ENCODE measurements at places on chromosomes 12 and 14.
A peak's percentile ranks its signal among the peaks of the same experiment; 100 is the strongest.

DNA sequence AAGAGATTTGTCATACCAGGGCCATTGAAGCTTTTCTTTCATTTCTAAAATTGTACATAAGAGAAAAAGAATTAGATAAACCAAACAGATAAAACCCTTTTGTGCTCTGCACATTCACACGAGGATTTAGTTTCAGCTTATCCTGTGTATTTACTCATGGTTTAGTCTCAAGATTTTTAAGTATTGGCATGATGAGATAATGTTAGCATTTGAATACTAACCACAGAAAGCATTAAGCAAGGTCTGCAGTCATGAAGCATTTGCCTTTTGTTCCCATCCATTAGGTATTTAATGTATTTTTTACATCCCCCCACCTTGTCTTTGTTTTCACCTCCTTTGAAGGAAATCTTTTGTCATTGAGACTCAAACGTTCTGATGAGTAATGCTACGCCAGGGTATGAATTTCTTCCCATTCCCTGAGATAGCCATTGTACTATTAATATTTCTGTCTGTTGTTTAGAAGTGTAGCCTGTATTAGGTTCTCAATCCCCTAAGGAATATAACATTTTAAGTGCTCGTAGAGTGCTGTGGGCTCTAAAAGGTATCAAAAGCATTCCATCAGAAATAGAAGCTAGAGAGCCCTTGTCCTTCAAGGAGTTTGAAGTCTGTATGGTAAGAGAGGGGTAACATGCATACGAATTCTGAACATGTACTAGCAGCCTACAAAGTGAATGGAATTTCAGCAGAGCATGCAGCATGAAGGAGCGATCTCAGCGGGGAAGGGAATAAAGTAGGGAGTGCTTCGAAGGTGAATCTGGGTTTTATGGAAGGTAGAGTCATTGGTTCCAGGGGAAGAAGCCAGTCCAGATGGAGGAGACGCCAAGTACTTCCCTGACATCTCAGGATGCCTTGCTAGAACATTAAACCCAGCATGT lies 22.3 kb downstream of the CRADD start:
- no peak for DNase-seq

DNA sequence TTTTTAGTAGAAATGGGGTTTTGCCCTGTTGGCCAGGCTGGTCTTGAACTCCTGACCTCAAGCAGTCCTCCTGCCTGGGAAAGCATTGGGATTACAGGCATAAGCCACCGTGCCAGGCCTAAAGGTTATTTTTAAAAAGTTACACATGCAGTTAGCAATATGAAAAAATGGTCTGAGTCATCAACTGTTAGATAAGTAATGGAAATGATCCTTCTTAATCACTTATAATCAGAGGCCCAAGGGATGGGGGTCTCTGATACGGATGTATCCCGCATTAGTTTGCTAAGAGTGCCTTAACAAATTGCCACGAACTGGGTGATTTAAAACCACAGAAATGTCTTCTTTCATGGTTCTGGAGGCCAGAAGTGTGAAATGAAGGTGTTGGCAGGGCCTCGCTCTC lies 54.1 kb upstream of the FERMT2 start:
- DNase-seq = no peak

GRCh38 chr12:59780605-59781135 lies 184.8 kb downstream of the SLC16A7 start:
- DNase-seq = no peak

GRCh38 chr14:88305528-88306322 lies 17.3 kb downstream of the KCNK10 start:
- no peak for DNase-seq

DNA sequence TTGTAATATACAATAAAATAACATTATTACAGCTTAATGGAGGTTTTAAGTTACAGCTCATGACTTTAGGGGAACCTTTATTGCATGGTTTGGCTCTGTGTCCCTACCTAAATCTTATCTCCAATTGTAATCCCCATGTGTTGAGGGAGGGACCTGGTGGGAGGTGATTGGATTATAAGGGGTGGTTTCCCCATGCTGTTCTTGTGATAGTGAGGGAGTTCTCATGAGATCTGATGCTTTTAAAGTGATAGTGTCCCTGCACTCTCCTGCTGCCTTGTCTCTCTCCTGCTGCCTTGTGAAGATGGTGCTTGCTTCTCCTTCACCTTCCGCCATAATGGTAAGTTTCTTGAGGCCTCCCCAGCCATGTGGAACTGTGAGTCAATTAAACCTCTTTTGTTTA lies 132.1 kb upstream of the SYT1 start:
- no peak for DNase-seq

DNA sequence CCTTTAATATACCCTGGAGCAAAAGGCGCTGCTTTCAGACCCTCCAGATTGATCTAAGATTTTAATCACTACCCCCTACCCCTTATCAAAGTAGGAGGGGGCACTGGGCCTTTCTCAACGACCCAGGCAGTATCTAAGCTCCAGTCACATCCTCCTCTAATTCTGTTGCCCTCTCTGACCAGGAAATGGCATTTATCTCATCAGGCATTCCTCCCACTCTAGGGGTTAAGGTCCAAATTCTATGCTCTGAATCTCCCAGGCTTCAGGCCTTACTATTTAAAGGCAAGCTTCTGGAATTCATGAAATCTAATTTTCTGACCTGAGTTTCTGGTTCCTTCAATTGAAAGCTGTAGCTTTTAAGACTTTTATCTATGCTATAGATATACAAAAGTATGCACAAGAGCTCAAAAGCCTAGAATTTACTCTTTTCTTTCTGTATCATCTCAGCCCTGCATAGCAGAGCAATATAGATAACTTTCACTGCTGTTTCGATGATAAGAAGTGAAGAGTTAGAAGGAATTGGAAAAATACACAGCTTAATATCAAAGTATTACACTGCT lies 622.9 kb downstream of the RPS29 start:
- no peak for DNase-seq

DNA sequence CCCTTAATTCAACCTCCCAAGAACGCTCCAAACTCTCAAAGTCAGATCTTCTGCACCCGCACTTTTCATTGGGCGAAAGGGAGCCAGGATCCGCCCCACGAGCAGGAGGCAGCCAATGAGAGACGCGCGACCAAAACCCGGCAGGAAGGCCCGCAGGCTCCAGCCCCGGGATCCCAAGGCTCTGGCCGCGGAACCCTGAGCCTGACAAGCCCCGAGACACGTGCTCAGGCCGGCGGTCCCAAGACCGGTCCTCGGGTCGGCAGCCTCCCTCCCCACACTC lies 438 bp downstream of the DDX54 start:
- peak; percentile 85 for DNase-seq

DNA sequence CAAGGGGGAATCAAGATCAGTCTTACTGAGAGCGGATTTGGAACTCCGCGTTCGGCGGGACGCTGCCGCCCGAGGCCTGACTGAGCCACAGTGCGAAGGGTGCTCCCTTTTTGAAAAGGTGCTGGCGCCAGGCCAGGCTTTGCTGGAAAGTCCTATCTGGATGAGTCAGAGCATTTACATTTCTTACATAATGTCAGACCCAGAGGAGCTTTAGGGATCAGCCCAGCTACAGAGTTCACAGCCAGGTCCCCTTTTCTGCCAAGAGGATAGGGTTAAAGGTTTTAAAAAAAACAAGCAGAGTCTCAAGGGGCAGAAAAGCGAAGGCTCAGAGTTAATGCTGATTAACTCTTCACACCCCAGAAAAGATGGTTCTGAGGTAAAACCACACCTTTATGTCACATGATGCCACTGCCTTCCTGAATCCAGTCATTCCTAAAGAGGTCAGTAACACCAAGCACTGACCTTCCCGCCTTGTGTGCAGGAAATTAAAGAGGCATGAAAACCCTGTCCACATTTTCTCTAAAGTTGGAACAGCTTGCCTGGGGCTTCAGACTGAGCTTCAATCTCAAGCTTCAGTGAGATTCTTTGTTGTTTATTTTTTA lies 11.7 kb upstream of the FBXL14 start:
- peak; percentile 73 for DNase-seq

DNA sequence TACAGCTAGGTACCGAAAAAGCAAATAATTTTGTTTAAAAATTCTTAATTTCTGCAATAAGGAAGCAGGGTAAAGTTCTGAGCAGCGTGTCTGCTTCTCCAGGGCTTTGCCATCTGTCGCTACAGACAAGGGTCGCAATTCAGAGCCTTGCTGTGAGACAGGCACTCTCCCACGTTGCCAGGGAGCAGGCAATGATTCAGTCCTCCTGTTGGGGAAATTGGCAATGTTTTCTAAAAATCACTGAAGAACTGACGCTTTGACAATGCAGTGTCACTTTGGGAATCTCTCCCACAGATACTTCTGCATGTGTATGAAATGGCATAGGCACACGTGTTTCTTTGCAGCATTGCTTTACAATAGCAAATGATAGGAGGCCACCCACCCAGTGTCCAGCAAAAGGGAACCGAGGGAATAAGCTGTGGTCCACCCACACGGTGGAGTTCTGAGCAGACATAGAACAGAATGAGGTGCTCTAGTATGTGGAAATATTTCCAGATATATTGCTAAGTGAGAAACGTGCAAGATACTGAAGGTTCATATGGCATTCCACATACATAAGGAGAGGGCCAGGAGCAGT lies 16.0 kb upstream of the HIP1R start:
- DNase-seq = no peak

GRCh38 chr12:11078246-11078645 lies 13.9 kb downstream of the TAS2R43 start:
- no peak for DNase-seq

DNA sequence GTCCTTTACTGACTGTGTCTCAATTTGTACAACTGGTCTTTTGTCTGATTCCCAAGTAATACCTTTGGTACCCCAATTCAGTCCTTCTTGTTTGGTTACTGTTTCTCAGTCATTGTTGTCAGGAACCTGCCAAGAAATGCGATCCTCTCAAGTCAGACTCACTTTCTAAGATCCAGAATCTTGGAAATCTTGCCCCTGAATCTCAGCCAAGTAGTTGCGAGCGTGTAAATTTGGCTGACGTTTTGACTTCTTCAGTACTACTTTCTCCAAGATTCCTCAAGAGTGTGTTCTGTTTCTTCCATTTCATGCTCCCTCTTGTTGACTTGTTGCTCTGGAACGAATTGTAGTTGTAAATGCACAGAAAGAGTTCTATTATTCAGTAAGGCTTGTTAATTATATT lies 114.0 kb downstream of the MSRB3 start:
- no peak for DNase-seq

GRCh38 chr12:7995266-7995963 lies 37.1 kb upstream of the FOXJ2 start:
- peak; percentile 66 for DNase-seq

DNA sequence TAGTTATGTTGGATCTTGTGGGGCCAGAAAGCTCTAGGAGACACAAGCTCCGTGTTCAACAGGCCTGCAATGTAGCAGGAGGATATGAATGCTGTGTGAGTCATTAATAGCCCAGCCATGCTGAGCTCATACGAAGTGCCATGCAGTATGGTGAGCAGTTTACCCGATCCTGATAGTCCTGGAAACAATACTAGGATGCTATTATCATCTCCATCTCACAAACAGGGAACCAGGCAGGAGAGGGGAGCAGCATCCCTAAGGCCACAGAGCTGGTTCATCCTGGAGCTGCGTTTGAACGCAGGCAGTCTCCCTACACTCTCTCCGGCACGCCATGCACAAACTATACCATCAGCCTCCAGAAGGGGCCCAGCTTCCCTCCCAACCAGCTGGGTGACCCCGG lies 20.5 kb downstream of the TTC7B start:
- DNase-seq = no peak

DNA sequence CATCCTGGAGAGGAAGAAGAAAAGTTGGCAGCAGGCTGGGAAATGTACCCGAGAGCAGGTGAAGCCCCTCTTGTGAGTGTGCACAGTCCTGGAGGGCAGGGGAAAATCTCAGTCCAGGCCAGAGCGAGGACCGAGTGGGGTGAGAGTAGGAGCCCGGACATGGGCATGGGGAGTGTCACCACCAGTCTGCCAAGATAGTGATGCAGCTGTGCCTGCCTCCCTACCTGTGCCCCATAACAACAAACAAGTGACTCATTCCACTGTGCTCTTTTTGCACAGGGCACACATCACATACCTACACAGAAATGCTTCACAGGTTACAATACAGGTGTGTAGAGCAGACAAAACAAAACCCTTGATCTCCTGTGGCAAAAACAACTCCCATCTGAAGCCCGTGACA lies 205.9 kb upstream of the PELI2 start:
- no peak for DNase-seq

DNA sequence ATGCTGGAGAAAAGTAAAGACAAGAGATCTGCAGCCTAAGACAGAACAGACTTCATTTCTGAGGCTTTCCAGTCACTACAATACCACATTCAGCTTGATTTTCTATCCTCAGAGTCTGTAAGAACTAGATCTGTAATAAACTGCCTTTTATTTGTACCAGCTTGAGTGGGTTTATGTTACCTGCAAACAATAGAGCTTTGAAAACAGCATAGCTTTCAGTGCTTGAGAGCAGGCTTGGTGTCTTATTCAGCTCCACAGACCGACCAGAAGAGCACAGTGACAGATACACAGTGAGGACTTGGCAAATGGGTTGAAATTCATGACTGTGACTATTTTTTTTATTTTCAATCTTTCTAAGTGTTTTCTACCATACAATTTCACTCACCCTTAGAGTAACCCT lies 207.8 kb upstream of the OTX2 start:
- no peak for DNase-seq

DNA sequence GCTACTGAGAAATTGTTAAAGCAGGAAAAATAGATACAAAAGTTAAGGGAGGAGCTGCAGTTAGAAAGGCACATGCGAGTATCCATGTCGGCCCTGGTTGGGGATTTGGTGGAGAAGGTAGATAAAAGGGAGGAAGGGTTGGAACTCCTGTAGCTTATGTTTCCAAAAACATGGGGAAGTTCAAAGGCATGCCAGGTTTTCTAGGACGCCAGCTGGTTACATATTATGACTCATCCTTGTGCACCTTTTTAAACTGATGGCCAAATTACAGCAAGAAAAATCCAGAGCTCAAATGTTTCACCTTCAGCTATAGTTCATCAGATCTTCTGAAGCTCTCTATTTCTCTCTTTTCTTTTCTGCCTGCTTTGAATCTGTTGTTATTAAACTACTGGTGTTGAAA lies 13.2 kb upstream of the MAP4K5 start:
- no peak for DNase-seq

- no peak for DNase-seq
Observed at GRCh38 chr14:33668066-33668465, 282.8 kb downstream of the EGLN3 start.

DNA sequence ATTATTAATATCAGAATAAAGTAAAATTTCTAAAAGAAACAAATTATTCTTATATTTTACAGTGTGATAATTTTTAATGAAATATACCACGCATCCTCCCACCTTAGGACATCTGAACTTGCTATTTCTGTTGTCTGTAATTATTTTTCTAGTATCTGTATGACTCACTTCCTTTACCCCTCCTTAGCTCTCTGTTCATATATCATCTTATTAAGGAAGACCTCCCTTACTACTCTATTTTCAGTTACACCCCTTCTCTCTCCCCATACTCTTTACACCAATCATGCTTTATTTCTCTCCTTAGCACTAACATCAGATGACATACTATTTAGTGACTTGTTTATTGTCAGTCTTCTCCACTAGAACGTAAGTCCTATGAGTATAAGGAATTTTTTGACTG lies 34.2 kb upstream of the C12orf50 start:
- no peak for DNase-seq

- no peak for DNase-seq
Observed at GRCh38 chr14:62138593-62138992, 376.4 kb downstream of the SNAPC1 start.
